ENCODE measurements at places on chromosomes 4 and X. TPM values are rescaled to one million over a fixed set of nuclear protein-coding genes. Genes with fewer than 3 reads are reported as not detected.

- DNase-seq = no peak
Measured at GRCh38 chr4:3252831-3253641, 4.1 kb downstream of the MSANTD1 start.

DNA sequence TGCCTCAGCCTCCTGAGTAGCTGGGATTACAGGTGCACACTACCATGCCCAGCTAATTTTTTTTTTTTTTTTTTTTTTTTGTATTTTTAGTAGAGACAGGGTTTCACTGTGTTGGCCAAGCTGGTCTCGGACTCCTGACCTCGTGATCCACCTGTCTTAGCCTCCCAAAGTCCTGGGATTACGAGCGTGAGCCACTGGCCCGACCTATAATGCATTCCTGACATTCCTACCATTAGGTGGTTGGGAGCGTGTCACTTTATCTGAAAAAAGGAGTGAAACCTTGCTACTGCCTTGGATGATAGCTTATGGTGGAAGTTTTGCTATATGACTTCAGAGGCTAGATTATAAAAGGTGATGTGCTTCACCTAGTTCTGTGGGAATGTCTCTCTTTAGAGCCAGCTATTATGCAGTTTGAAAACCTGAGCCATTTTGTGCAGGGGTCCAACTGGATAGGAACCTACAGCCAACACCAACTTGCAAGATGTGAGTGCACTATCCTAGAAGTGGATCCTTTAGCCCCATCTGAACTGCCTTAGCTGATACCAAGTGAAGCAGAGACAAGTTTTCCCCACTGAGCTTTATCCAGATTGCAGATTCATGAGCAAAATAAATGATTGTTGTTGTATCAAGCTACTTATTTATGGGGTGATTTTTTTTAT, 29.8 kb upstream of the EMCN start:
- DNase-seq = no peak

PALLD gene
- 1.5 TPM for total RNA-seq

SULT1B1 gene
- total RNA-seq = 55.5 TPM
